Dermis blood vessel endothelial cell (primary cell): ENCODE measurements at places on chromosomes 7 and 10. TPM values are rescaled to one million over a fixed set of nuclear protein-coding genes. Genes with fewer than 3 reads are reported as not detected.

DNA sequence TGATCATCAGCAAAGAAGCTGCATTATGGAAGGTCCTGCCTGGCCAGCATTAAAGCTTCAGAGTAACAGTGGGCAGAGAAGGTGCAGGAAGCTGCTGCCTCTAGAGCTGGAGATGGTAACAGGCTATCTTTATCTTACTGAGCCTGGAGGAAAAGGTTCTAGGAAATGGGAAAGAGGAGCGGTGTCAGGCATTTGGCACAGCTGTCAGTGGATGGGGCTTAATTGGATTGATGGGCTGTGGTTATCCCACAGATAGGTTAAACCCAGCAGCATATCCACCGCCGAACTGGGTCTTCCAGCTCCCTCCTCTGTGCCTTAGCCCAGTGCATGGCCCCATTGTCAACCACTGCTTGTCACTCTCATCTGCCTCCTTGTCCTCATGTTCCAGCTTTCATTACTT lies 127.6 kb downstream of the CCNY start:
- DNase-seq: no peak

DNA sequence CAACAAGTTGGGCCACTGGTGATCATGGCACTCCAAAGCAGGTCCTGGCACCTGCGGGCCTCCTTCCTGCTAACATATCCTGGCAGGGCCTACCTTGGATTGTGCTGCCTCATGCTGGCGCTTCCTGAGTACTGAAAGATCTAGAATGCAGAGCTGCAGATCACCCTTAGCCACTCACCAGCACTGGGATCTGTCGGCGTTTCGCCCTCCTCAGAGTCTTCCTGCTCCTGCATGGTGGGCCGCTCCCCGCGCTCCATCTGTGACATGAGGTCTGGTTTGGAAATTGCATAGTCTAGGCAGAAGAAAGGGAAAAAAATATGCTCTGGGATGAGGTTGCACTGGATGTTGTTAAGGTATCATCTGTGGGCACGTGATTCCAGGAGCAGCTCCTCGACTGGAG lies 10.0 kb downstream of the ZNF777 start:
- DNase-seq: no peak

- DNase-seq: no peak
These were observed 38.9 kb upstream of the CHST15 start for GRCh38 chr10:124132306-124132705.

DNA sequence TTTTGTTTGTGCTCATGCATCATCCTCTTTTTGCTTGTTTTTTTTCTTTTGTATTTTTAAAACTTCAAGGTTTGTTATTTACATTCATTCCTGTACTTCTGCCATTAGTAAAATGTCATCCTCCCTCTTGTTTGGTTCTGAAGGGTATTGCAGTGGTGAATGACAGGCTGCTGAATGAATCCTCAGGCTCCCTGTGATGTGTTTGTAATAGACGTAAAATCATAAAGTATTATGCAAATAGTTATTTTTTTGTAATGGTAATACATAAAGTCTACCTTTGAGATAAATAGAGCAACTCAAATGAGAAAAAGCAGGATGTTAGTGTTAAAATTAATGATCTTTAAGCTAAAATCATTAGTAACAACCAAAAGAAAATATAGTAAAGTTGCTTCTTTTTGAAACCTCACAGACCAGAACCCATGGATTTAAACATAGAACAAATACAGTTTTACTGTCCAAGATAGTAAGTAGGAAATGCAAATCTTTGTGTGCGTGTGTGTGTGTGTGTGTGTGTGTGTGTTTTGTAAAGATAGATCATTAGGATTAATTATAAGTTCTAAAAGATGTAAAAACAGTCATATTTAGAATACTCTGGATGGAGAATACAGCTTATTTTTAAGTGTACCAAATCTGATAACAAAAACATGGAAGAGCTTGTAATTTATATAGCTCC lies 4.5 kb downstream of the GLCCI1 start:
- no peak for DNase-seq

- DNase-seq: peak; percentile 43
These were observed 819 bp downstream of the HYCC1 start for GRCh38 chr7:23012908-23013714.

GRCh38 chr7:91462316-91462715 lies 198.1 kb downstream of the FZD1 start:
- DNase-seq: no peak

DNA sequence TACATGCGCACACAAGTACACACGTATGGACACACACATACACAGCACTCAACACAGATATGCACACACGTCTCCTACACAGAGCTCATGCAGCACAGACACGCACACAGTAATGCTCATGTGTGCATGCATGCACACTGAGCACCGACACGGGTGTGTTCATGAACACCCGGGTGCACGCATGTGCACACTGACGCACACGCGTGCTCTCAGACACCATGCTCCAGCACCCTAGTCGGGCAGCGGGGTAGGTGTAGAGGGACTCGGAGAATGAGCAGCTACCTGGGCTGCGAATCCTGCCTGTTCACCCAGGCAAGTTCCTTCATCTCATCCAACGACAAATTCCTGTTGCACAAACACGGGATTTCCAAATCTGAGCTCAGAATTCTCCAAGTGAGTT lies 184.7 kb downstream of the MAD1L1 start:
- no peak for DNase-seq

GRCh38 chr10:120948889-120949608 lies 97.9 kb downstream of the WDR11 start:
- DNase-seq: peak; percentile 84

- no peak for DNase-seq
These were observed 1.7 kb upstream of the SH2B2 start for GRCh38 chr7:102284891-102285539.

- DNase-seq: peak; percentile 86
These were observed 134.4 kb downstream of the ITGA8 start for GRCh38 chr10:15585303-15585715.

DNA sequence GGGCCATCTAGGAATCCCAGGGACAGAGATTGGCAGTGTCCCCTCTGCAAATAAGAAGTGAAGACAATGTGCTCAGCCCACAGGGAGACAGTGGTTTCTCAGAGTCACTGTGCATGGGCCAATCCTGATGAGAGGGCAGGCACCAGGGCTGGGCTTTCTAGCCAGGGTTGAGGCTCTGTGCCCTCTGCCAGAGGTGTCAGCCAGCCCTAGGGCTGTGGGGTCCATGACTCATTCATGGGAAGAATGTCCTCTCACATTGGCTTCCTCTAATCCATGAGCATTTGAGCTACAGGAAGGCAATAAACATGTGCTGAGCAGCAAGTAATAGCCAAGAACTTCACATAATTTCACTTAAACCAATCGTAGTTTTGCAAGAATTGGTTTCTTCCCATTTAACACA lies 482.0 kb upstream of the MGMT start:
- no peak for DNase-seq

DNA sequence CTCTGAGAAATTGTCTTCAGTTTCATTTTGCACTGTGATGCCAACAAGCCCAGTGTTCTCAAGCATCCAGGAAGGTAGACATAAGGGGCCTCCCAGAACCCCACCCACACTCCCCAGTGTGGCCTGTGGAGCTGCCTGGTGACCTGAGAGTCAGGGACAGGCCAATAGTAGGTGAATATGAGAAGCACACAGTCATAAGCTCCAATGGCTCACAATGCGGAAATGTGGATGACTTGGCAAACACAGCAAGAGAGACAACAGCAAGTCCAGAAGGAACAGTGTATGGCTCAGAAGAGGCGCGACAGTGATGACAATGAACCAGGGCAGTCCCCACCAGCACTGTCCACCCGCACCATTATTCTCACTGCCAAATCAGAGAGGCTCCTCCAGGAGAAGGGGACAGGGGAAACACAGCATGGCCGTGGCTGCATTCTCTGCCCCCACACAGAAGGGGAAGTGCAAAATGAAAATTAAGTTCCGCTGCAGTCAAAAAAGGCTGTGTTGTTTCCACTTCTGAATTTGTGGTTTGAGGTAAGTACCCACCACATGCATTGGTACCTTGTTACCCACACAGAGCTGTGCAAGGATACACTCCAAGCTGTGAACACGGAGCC lies 419.8 kb downstream of the GRID1 start:
- no peak for DNase-seq

- no peak for DNase-seq
These were observed 25.3 kb upstream of the SMARCD3 start for GRCh38 chr7:151273651-151274390.

GRCh38 chr10:80598084-80598798 lies 60.5 kb downstream of the SH2D4B start:
- DNase-seq: no peak

DNA sequence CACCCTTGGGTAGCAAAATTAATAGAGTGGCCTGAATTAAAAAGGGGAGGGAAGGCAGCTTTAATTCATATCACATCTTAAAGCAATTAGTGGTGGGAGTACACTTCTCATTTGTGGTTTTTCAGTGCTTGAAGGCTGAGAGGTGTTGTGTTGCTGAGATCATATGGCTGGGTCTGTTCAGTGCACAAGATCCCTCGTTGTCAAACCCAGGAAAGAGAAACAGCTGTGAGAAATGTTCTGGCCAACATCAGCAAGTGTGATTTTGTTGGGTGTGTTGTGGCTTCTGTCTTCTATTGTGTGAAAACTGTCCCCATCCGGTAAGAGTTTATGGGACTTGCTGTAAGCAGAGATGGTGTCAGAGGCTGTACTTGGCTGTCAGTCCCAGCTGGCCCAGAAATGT lies 197.9 kb upstream of the BMPER start:
- no peak for DNase-seq

GRCh38 chr10:70306181-70306705 lies 22.4 kb upstream of the NPFFR1 start:
- DNase-seq: no peak

- peak; percentile 0 for DNase-seq
These were observed 891.9 kb upstream of the MBL2 start for GRCh38 chr10:53664282-53665019.

- DNase-seq: no peak
These were observed 183.2 kb downstream of the PRPF18 start for GRCh38 chr10:13769946-13770345.

GRCh38 chr7:16810112-16810511 lies 5.3 kb upstream of the AGR2 start:
- DNase-seq: no peak

GRCh38 chr10:123579675-123580074 lies 86.5 kb upstream of the GPR26 start:
- no peak for DNase-seq

The LRRTM3 gene
- not detected in 2 replicates for total RNA-seq

The FAM25G gene
- not detected in 2 replicates for total RNA-seq

The HDAC9 gene
- total RNA-seq: 2.7 and 3.9 TPM in 2 replicates

The MBL2 gene
- not detected in 2 replicates for total RNA-seq

The GAD2 gene
- total RNA-seq: not detected in 2 replicates

The OR2A5 gene
- total RNA-seq: not detected in 2 replicates
